Thymus (tissue), 14 donors: ENCODE measurements at places on chromosomes 2 and 18.
A peak's percentile ranks its signal among the peaks of the same experiment; 100 is the strongest.

GRCh38 chr2:189287982-189288521 lies 108.5 kb upstream of the COL5A2 start:
- DNase-seq: peak; percentile 79

DNA sequence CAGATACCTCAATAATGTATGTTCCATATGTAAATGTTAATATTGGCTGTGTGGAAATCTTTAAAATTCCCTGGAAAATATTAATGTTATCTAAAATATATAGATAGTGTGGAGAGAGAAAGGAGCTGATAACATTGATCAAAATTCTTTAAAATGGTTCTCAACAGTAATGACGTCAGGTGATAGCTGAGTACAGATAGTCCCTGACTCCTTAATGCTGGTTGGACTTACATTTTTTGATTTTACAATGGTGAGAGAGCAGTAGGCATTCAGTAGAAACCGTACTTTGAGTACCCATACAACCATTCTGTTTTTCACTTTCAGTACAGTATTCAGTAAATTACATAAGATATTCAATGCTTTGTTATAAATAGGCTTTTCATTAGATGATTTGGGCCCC lies 146.6 kb downstream of the GALNT3 start:
- no peak for DNase-seq

DNA sequence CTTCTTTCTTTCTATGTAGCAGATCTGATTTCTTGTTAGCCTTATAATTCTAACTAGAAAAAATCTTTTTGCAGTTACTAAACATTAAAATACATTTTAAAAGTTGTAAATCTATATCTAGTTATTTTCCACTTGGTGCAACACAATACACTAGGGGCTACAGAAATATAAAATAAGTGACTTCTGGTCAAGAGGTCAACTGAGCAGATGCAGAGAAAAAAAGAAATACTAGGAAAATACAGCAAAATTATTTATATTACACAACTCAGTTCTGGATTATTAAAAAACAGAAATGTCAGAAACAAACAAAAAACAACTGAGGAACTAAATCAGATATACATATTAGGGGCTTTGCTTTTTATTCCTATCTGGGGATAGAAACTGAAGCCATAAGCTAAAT lies 83.9 kb downstream of the L3MBTL4 start:
- DNase-seq: no peak

DNA sequence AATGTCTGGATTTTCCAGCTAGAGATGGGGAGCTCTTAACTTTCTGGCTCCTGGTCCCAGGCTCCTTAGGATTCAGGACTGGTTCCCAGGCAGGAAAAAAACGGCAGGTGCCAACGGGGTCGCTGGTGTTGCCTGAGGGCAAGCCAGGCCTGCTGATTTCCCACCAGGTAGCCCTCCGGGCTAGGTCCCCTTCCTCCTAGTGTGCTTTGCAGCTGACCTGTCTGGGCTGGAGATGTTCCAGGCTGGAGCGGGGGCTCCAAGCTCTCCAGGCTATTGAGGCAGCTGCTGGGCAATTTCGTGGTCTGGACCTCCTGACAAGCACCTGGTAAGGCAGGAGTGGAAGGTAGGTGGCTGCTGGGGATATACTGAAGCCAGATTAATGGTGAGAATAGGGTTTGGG lies 2.0 kb upstream of the MRPL53 start:
- DNase-seq: no peak

DNA sequence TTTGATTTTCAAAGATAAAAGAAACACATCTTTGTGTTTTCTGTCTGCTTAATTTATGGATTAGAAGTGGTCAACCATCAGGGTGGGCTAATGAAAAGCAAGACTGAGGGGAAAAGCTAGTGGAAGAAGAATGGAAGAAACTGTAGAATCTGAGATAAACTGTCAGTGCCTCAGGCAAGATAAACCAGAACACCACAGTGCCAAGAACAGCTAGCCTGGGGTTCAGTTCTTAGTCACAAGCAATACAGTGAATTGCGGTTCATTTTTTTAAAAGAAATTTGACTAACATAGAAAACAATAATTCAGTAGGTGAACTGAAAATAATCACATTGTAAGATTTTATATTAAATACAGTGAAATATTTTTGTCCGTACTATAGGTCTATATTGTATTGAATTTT lies 22.0 kb upstream of the LNPK start:
- DNase-seq: no peak

DNA sequence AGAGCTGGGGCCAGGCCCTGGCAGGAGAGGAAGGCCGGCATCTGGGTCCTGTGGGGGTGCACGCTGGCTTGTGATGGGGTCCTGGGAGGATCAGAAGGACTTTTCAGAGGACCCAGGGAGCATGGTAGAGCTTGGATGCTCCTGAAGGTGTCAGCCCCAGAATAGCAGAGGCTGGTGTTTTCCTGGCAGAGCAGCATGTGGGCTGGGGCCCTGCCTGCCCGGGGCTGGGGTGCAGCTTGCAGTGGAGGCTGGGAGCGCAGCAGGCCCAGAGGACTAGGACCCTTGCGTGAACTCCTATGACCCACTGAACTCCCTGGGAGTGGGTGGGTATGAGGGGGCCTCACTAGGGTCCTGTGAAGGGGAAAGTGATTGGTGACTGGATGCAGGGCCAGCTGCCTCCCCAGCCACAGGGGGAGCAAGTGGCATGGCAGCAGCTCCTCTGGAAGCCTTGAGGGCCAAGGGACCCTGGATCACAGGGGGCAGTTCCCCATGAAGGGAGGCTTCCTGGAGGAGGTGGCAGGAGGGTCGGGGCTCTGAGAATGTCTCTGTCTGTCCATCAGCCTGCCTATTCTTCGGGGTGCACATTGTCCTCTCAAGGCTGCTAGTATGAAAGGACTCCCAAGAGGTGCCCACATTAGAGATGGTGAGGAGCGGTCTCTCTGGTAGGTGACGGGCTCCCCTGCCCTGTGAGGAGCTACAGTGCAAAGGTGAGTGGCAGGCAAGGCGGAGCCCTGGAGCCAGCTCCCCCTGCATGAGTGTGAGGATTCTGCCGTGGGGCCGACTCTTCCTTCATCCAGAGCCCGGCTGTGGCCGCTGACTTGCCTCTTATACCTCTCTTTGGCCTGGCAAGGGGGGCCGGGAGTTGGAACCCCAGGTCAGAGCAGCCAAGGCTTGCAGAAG lies 249.0 kb downstream of the DYSF start:
- no peak for DNase-seq

DNA sequence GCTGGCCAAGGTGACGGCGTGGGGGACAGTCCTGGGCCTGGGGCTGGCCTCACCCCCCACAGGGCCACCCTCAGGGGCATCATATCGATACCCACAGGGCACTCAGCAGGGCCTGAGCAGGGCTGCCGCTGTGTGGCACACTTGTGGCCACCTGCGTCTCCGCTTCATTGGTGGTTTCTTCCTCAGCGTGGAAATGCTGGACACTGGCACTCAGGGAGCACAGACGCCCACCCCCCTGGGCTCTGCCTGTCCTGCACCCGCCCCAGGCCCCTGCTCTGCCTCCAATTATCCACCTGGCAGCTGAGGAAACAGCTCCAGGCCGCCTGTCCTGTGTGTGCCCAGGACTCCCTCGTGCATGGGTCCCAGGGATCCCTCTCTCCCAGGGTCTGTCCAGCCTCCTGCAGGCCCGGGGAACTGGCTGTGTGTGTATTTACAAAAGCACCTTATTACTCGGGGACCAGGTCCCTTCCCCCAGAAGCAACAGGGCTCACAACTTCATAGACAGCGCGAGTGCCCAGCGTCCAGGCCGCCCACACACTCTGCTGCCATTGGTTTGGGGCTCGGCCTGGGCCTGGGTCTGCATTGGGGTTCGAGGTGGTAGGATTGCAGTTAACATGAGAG lies 13.1 kb downstream of the CROCC2 start:
- DNase-seq: no peak

DNA sequence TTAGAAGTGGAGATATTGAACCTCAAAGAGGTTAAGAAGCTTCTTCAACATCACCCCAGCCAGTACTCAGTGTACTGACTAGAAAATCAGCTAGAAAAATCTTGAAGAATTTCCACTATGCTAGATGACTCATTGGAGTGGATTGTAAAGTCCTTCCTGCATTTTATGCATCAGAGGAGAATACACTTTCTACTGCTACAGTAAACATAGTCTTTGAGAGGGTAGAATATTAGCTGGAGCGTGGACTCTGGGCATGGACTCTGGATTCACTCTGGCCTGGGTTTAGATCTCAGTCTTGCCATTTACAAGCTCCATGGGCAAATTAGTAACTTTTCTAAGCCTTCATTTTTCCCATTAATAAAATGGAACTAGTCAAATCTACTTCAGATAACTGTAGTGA lies 215.9 kb downstream of the IRS1 start:
- DNase-seq: no peak

DNA sequence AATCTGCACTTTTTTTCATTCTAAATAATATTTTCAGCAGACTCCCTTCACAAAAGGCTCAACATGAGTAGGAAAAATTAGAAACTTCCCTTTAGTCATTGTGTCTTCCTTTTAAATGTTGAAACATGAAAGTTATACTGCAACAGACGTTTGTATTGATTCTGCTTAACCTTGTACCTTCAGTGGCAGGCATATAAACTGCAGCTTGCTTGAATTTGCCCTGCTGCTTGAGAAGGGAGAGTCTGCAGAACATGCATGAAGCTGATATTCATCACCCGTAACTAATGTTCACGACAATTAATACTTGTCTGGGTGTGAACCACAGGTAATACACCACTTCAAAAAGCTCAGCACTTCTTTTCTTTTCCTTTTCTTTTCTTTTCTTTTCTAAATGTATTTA lies 294.7 kb upstream of the LRP1B start:
- no peak for DNase-seq

DNA sequence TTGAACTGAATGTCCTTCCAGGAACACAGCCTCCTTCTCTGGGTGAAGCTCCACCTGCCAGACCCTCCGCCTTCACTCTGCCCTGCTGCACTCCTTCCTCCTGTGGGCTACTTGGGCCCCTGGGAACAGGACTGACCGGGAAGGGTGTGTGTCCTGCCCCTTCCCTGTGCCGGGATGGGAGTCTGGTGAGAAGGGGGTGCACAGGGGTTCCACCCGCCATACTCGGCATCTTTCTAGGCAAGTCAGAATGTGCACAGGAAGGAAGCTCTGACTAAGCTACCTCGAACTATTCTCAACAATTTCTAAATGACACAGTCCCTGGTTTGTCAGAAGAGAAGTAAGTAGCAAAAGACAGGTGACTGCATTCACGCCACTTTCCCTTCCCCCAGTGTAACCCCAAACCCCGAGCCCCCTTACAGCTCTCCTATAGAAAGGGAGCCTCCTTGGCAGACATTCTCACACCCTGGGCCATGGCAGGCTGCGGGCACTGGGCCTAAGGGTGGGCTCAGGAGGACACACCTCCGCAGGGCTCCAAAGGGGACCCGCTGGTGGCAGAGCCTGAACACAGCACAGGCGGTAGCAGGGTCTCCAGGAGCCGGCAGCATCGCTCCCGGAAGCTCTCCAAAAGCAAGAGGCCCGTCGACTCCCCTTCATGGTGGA lies 184.1 kb downstream of the HDAC4 start:
- peak; percentile 58 for DNase-seq

GRCh38 chr18:68742206-68742605 lies 27.3 kb upstream of the TMX3 start:
- DNase-seq: no peak

- no peak for DNase-seq
Measured at GRCh38 chr2:10572701-10573100, 117.1 kb downstream of the NOL10 start.

GRCh38 chr18:56902653-56903052 lies 244.2 kb upstream of the BOD1L2 start:
- DNase-seq: no peak

GRCh38 chr2:168466834-168467565 lies 10.9 kb downstream of the CERS6 start:
- no peak for DNase-seq

GRCh38 chr2:47558768-47559684 lies 156.1 kb downstream of the MSH2 start:
- no peak for DNase-seq

DNA sequence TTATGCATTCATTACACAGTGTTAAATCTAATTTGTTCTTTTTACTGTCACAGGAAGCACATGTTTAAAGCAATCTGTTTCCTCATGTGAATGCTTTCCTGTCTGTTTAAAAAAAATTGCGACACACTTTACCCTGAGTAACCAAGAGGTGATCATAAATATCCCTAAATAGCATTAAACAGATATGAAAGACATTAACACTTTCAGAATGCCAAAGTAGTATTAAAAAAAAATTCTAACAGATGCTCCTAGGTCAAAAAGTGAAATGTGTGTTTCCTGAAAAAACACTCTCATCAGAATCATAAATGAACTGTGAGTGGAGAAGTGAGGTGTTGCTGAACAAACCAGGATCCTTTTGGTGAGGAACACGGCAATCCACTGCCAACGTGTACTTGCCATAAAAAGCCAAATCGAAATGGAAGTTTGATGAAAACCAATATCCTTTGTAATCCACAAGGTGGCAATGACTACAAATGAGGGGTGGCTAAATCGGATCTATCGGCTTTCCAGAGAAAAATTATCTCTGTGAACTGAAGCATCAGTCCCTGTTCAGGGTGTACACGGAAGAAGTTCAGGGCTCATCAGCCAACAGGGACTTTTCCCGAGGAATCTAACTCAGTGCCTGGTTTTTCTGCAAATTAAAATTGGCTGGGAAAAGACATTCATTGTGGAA lies 248.9 kb downstream of the TCF4 start:
- DNase-seq: no peak

DNA sequence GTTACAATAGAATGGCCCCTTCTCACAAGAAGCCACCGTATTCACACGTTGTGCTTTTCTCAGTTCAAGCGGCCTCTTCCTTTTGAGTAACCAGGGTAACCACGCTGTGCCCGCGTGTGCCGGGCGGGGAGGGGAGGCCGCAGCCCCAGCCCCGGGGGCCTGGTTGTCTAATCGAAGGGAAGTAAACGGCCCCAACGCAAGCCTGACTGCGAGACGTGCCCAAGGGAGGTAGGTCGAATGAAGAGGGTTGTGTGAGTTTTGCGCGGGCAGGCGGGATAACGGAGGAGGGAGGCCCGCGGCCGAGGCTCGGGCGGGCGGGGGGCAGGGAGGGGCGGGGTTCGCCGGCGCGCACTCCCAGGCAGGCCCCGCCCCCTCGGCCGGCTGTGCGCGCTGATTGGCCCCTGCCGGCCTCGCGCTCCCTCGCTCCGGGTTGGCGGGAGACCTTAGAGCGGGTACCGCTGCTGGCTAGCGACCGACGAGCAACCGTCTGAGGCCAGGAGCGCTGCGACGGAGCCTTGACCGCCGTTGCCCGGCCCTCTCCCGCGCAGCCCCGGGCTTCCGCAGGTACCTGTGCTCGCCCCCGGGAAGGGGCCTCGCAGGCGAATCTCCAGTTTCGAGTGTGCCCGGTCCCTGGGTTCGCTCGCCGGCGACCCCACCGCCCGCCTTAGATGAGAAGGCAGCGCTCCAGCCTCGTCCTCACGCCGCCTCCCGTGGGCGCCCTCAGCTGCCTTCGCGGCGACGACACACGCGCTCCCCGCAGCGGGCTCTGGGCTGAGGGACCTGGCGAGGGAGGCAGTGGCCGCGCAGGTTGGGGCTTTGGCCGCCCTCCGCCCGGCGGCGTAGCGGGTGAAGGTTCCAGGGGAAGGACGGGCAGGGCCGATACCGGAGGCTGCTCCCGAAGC lies at the start of gene SPDYA:
Gene SPDYA (plus strand): TSS at position 451 of the 902 bp plus-strand sequence. CDS start 5,181 bp downstream, outside the sequence.
- DNase-seq: peak; percentile 55

GRCh38 chr2:45591073-45591472 lies 20.0 kb downstream of the SRBD1 start:
- no peak for DNase-seq
